Amniotic epithelial cell (primary cell): ENCODE measurements at places on chromosomes 13 and 19.
A peak's percentile ranks its signal among the peaks of the same experiment; 100 is the strongest.

GRCh38 chr13:23922005-23922932 lies 25.0 kb upstream of the C1QTNF9B start:
- DNase-seq: no peak

GRCh38 chr13:29543230-29544215 lies 52.0 kb downstream of the SLC7A1 start:
- DNase-seq: peak; percentile 71

DNA sequence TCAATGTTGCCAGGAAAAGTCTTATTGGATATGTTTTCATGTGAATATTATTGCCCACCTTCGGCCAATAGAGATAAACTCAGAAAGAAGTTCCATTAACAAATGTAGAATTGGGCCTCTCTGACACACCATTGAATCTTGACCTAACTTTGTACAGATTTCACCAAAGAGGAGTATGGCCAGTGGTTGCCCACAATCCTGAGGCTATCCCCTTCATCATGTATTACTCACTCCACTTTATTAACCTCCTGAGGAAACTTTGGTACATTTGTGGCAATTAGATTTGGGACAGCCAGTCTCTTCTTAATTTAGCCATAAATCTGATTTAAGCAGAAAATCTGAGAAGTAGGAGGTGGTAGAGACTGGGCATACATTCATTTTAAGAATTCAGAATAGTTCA lies 53.3 kb upstream of the POSTN start:
- peak; percentile 17 for DNase-seq

- no peak for DNase-seq
Measured at GRCh38 chr19:34193439-34193838, 21.1 kb downstream of the LSM14A start.

DNA sequence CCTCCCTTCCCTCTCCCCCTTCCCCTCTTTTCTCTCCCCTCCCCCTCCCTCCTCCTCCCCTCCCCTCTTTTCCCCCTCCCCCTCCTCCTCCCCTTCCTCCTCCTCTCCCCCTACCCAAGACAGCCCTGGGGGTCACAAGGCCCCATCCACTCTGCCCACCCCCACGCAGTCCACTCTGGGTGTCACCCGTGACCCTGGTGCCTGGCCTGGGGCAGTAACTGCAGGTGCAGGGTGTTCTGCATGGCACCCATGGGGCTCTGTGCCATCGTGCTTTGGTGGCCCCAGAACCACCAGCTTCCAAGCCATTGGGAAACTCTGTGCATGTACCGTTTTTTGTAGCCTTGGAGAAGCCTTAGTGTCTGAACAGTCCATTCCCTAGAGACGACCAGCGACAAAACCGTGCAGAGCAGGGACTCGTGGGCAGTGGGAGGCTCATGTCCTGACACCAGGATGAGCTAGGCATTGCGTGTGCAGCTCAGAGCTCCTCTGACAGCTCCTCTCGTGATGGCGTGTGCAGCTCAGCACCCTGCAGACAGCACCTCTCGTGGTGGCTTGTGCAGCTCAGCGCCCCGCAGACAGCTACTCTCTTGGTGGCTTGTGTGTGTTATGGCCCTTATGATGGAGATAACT lies 43.7 kb upstream of the F7 start:
- DNase-seq: no peak
